ENCODE measurements at places on chromosomes 1 and 21.

GRCh38 chr1:228337711-228338520 lies 68.7 kb downstream of the TRIM11 start:
- DNase-seq, result no peak

GRCh38 chr1:115338457-115338820 lies 390 bp upstream of the NGF start:
- no peak for DNase-seq

DNA sequence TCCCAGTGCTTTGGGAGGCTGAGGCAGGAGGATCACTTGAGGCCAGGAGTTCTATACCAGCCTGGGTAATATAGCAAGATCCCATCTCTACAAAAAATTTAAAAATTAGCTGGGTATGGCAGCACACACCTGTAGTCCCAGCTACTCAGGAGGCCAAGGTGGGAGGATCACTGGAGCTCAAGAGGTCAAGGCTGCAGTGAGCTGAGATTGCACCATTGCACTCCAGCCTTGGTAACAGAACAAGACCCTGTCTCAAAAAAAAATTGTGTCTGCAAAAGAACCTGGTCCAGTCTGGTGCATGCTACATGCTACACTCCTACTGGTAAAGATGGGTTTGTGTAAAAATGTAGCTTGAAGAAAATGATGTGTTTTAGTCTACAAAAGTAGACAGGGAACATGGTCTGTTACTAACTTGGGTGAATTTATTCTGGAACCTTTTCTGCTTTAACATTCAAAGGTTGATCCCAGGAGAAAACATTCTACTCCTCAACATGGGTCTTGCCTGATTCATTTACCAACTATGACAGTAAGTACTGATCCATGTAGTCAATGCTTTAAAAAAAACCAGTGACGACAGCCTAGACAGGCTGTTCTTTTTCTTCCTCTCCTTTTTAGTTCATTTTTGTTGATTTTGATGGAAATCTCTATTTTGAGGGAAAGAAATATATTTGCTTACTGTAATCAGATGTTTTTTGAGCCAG lies 32.7 kb upstream of the ENAH start:
- no peak for DNase-seq

DNA sequence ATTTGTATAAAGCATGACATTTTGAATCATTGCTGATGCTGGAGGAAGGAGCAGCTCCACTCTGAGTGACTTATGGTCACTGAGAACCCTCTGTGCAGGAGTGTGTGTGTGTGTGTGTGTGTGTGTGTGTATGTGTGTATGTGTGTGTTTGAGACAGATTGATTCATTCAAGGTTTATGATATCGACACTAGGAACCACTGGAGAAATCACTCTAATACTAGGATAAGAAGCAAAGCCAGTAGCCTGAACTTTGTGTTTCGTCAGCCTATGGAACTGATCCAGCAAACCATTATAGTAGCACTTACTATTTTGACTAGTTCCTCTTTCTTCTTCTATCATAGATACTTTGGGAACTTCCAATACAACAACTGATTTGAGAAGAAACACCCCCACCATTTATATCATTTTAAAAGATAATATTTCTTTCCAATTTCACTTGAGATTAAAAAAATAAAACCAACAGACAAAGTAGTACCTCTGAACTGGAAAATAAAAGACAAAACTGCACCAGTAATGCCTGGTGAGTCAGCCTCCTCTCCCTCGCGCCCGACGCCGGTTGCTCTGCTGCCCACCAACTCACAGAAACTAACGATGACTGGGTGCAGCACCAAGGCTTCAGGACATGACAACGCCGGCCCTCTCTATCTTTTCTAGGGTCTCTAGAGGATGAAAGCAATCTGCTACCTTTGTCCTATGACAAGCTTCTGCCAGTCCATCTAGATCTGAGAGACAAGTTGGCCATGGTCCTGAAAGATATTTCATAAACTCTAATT lies 20.9 kb downstream of the SLAMF1 start:
- no peak for DNase-seq

DNA sequence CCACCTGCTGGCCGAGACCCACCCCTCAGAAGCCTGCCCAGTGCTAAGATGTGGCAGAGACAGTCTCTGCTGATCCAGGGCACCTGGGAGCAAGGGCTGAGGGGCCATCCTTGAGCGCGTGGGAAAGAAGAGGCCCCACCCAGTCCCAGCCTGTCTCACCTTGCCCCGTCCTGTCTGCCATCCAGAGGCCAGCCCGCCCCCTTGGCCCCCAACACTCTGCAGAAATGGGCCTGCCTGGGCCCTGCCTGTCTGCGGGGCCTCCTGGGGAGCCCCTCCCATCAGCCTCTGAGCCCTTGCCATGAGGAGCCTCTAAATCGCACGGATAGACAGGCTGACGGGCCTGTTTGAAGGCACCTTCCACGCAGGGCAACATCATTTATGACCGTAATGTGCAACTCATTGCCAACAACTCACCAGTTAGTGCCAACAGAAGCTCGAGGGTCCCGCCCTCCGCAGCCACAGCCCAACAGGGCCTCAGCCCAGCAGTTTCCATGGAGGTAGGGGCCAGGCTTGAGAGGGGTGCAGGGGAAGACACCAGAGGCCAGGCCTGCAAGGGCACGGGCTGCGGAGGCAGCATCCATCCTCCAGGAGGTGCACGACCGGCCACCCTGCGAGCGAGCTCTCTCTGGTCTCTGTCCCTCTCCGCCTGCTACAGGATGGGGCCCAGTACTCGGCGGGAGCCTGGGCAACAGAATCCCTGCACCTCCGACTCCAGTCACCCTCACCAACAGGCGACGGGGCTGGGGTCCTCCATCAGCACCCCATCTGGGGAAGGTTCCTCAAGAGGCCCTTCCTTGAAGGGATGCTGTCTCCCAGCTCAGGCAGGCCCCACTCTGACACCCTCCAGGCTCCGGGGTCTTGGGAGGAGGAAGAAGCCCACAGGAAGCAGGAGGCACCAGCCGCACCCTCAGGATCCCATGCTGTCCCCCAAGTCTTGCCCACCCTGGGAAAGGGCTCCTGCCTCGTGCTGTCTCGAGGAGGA lies 78.0 kb downstream of the MEGF6 start:
- DNase-seq, result no peak

DNA sequence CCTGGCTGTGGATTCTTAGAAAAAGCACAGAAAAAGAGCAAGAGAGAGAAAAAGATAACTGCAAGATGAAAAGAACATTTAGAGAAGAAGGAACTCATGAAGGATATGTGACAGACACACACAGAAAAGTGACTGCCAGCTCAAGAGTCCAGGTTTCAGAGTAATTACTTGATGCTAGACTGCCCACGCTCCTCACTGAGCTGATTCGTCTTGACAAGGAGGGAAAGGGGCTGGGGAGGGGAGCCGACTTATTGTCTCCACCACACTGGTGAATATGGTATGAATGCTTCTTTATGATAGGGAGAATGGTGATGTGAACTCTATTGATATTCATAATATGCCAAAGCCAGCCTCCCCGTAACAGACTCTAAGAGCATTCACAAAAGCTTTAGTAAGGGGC lies 140.4 kb downstream of the BRINP2 start:
- no peak for DNase-seq

GRCh38 chr1:237179503-237179902 lies 137.5 kb downstream of the RYR2 start:
- DNase-seq, result peak; percentile 20

- no peak for DNase-seq
These were observed 37.5 kb upstream of the SLAMF9 start for GRCh38 chr1:159991513-159991912.

GRCh38 chr1:23402286-23403037 lies 22.1 kb downstream of the TCEA3 start:
- DNase-seq, result no peak

DNA sequence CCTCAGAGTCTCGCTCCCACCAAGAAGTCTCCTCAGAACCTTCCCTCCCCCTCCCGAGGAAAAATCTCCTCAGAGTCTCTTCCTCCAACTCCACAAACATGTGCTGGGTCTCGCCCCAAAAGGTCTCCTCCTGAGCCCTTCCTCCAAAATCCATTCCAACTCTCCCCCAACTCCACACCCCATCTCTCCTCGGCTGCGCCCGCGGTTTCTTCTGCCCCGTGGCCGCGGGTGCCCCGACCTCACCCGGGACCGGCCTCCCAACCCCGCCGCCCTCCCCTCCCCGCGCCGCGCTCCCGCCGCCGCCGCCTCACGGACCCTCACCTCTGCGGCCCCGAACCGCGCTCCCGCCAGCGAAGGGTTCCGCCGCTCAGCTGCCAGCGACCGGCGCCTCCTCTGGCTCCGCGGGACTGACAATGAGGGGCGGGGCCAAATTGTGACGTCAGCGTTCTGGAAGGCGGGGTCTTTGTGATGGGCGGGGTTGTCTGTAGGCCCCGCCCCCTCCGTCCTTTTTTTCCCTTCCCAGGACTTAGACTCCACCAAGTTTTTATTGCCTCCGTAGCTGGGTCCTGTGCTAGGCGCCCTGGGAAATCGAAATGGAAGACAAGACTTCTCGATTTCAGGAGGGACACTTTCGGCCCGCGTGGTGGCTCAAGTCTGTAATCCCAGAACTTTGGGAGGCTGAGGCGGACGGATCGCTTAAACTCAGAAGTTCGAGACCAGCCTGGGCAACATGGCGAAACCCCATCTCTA lies at the start of gene LUZP1:
Gene LUZP1, minus strand, starts transcription at position 412 of the 750 bp plus-strand sequence.
- peak; percentile 94 for DNase-seq

DNA sequence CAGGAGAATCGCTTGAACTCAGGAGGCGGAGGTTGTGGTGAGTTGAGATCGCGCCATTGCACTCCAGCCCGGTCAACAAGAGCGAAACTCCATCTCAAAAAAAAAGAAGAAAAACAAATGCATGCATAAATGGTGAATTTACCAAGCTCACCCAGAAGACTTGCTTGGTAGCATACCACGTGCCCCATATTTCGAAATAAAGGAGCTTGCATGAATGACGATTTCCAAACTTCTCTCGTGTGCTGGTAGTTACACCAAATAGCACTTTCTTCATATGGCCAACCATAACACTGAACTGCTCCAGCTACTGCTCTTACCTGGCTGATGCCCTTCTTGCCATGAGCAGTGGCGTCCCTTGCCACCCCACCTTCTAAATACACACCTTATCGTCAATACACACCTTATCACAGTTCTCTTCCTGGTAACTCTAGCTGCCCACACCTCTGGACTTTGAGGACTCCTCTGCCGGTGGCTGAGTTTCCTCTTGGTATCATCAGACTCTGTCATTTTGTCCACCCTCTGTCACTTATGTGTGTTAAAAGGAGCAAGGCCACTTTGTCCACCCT lies 2.8 kb downstream of the DOP1B start:
- no peak for DNase-seq

DNA sequence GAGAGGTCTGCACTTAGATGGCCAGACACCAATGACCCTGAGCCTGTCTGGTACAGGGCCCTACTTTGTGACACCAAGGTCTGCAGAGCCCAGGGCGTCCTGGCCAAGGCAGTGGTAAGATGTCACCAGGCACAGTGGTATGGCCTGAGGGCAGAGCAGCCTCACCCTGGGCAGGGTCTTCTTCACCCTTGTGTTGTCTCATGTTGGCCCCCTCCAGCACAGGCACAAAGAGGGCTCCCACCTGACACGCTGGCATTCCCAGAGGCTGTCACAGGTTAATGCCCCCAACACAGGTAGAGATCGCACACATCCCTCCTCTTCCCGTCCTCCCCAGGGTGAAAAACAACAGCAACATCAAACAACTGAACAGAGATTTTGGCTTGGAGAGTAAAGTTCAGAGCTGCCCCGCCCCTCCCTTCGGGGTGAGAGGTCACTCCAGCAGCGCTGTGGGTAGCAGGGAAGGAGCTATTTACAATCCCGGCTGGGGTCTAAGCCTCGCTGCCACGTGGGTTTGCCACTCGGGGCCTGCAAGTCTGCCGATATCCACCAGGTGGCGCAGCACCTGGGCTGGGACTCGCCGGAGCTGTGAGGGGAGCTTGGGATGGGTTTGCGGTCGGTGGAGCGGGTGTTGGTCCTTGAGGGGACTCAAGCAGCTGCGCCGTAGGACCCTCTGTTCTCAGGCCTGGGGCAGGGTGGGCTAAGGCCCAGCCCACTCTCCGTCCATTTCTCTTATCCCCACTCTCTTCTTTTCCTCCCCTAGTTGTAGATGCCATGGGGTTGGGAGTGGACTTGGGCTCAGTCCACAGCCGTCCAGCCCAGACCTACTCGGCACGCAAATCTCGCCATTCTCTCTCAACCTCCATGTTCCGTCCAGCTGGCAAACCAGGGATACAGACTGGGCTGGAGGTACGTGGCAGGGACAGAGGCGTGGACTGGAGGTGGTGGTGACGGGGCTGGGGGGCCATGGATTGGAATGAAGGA lies 12.7 kb downstream of the EFNA3 start:
- peak; percentile 85 for DNase-seq

GRCh38 chr1:186996816-186997215 lies 168.1 kb downstream of the PLA2G4A start:
- no peak for DNase-seq

- DNase-seq, result no peak
These were observed 8.3 kb downstream of the IL24 start for GRCh38 chr1:206905295-206906164.

DNA sequence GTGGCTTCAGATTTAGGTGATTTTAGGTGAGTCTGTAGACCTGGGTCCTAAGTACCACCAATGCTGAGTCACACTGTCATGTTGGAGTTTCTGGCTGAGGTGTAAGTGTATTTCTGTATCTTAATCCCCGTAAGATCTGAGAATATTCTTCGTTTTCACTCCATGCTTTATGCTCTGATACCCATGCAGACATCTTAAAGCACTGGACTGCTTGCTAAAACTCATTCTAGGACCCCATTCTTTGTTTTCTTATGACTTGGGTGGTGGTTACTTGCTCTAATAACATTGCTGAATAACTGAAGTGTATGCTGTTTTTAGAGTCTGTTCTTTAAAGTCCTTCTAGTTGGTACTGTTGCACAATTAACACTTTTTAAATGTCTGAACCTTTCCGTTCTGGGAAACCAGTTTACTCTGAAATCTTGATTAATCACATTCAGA lies 36.6 kb downstream of the CDC42 start:
- no peak for DNase-seq

- DNase-seq, result no peak
These were observed 226.1 kb downstream of the DNAH14 start for GRCh38 chr1:225155555-225155954.

GRCh38 chr21:45588086-45588825 lies 46.0 kb upstream of the SLC19A1 start:
- no peak for DNase-seq

DNA sequence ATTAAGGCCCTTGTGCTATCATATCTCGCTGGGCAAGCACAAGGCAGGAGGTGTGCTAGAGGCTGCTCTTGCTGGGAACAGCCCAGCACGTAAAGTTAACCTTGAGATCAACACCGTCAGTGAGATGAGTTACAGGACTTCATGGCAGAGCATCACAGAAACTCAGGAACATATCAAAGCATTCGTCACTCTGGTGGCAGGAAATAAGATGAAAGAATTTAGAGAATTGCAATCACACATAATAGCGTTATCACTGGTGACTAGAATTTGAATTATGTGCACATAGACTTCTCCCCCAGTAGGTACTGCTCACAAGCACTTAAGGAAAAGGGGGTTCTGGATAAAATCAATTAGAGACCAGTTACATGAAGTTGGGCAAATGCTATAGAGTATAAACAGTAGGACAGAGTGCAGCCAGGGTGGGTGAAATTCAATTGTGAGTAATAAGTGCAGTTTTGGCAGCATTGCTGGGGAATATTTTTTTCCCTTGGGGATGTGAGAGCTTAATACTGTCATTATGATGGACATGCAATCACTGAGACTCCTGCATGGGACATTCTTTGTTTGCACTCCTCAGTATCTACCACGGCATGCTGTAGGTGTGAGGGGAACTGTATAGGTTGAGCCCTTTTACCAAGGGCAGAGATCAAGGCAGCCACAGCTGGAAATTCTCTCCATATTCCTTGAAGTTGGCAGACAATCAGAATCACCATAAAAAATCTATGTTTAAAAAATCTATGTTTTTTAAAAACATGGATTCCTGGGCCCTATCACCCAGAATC lies 44.2 kb upstream of the ARHGAP29 start:
- DNase-seq, result no peak

- DNase-seq, result no peak
These were observed 95.0 kb downstream of the CACHD1 start for GRCh38 chr1:64564891-64565290.

All from femur (tissue), 1 donor.